ENCODE measurements at places on chromosomes 7 and 10.

- DNase-seq, result no peak
Measured at GRCh38 chr7:11069591-11069990, 95.9 kb downstream of the PHF14 start.

GRCh38 chr7:1742555-1743303 is 72.7 kb downstream of the ELFN1 start:
- no peak for DNase-seq

- DNase-seq, result no peak
Measured at GRCh38 chr10:60343254-60343653, 46.4 kb downstream of the ANK3 start.

DNA sequence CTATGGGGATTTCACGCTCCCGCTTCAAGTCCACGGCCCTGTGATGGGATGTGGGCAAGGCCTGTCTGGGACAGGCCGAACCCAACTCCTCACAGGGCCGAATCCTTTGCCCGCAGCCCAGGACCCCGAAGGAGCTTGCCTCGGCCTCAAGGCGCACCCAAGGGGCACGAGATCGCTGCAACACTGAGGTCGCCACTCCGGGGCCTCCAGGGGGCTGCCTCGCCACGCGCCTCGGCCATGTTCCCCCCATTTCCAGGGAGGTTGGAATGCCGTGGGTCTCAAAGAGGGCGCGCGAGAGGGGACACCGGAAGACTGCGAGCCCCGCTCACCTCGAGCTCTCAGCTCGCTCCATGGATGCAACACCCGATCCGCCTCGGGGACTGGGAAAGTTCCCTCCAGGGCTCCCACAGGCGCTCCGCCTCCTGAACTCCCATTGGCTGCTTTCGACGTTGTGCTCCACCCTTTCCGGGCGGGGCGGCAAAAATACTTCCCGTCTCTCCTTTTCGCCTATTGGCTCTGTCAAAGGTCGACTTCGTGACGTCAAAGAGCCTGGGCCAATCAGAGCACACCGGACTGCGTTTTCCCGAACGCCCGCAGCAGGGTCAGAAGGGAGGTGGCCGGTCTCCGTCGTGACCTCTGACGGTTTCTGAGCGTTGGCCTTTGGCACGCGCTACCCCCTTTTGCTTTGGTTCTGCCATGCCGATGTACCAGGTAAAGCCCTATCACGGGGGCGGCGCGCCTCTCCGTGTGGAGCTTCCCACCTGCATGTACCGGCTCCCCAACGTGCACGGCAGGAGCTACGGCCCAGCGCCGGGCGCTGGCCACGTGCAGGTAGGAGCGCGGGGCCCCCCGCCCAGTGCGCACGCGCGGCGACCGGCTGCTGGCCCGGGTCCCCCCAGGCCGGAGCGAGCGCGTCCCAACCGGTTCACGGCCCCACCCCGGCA is at the start of the genes AIMP2 and PMS2:
AIMP2 (plus strand) TSS at position 605 of the 944 bp plus-strand sequence; CDS start at position 697, 92 bp downstream.
PMS2 (minus strand) TSS at position 382 of the 944 bp plus-strand sequence; CDS start at position 352, 30 bp downstream.
- DNase-seq, result peak; percentile 97

DNA sequence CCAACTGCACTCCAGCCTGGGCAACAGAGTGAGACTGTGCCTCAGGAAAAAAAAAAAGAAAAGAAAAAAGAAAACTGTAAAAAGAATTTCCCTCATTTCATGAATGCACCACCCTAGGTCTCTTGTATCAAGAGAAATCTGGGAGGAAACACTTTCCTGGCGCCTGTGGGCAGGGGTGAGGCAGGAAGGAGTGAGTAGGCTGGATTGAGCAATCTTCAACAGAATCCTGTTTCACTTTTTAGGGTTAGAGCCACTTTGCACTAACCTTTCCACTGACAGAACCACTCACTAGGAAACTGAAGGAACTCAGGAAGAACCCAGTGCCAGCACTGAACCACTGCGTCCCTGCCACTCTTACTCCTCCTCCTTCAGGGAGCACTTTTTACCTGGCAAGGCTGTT is 282.1 kb downstream of the CCDC3 start:
- DNase-seq, result no peak

- no peak for DNase-seq
Measured at GRCh38 chr7:27146491-27147198, 929 bp downstream of the HOXA6 start.

DNA sequence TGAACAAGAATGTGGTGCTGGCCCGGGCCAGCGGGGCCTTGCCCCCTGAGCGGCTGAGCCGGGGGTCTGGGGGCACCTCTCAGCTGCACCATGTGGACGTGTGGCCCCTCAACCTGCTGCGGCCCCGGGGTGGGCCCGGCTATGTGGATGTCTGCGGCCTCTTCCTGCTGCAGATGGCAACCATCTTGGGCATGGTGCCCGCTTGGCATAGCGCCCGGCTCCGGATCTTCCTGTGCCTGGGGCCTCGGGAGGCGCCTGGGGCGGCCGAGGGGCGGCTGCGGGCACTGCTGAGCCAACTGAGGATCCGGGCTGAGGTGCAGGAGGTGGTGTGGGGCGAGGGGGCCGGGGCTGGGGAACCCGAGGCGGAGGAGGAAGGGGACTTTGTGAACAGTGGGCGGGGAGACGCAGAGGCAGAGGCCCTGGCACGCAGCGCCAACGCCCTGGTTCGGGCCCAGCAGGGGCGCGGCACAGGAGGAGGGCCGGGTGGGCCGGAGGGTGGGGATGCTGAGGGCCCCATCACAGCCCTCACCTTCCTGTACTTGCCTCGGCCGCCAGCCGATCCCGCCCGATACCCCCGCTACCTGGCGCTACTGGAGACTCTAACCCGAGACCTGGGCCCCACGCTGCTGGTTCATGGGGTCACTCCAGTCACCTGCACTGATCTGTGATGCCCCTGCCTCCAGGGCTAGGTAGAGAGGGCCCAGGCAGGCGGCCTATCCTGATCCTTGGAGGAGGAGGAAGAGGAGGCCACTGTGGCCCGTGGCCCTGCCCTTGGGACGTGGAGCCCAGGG is 1.1 kb upstream of the TRIP6 start:
- no peak for DNase-seq

DNA sequence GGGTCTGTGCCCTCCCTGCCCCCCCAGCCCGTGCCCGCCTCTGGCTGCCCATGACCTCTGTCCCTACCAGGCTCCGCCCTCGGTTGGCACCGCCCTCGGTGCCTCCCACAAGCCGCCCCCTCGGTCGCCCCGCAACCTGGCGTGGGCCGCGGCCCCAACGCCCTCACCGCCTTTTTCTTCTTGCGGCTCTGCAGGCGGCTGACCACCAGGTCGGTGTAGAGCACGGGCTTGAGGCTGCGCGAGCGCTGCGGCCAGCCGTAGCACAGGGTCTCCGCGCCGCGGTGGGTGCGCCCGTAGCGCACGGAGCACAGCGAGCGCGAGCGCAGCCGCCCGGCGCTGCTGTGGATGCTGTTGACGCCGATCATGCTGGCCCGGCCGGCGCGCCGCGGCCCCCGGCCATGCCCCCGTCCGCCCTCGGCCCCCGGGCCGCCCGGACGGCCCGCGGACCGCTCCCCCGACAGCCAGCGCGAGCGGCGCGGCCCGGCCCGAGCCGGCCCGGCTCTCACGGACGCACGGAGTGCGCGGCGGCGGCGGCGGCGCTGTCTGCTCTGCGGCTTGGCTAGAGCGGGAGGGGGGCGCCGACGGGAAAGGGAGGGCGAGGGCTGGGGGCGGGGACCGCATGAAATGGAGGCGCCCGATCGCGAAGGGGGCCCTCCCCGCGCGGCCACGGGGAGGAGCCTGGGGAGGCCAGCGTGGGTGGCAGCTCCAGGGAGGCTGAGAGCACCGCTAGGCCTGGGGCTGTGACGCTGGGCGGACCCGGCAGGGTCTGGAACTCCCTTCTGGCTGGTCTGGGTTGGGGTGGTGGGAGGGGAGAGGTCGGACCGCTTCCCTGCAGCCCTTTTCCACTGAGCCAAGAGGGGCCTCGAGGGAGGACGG is 9.6 kb downstream of the PSD start:
- no peak for DNase-seq

DNA sequence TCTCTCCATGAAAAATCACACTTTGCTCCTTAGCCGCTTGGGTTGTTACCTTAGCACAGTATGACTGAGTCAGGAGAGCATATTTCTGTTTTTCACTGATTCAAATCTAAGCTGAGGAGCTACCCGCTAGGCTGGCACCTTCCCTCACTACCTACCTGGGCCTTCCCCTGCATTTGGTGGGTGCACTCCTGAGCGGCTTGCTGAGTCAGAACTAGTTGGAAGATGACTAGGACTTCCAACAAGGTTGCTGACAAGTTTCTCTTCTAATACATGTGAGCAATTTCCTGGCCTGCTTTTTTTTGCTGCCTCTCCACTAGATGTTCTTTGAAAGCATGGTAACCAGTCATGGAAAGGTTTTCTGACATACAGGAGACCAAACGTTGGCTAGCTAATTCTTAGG is 43.8 kb upstream of the SEC61G start:
- no peak for DNase-seq

- DNase-seq, result peak; percentile 6
Measured at GRCh38 chr10:69179089-69179742, 818 bp upstream of the SUPV3L1 start.

GRCh38 chr7:26143298-26144048 is 8.5 kb upstream of the NFE2L3 start:
- no peak for DNase-seq

DNA sequence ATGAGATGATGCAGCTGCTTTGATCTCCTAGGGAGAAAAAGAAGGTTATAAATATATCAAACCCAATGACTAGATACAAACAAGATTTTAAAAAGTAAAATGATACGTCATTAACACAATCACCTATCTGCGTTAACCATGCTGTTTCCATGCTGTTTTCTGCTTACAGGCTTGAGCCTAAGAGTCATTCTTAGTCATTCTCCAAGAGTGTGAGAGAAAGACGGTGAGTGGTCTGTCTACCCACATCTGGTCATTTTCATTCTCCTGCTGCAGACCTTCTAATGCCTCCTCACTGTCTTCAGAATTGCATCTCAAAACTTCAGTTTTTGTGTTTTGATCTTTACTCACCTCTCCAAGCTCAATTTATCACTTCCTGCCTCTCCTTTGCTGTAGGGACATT is 98.0 kb upstream of the ELMO1 start:
- DNase-seq, result no peak

GRCh38 chr10:9670911-9671310 is 1346.8 kb upstream of the CELF2 start:
- DNase-seq, result no peak

DNA sequence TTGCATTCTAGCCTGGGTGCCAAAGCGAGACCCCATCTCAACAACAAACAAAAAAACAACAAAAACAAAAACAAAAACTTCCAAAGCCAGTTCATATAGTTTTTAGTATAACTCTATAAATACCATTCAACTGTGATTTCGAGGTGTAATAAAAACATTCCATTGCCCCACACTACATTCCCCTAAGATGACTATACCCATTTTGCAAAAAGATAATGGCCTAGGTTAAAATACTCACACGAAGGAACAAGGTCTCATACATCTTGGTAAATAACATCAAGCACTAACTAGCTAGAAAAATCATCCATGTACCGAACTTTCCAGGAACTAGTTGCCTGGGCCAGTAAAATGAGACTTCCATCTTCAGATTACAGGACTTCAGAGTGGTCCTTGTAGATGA is 55.4 kb downstream of the GLI3 start:
- no peak for DNase-seq

- DNase-seq, result no peak
Measured at GRCh38 chr7:141999058-141999623, 3.5 kb downstream of the MGAM start.

DNA sequence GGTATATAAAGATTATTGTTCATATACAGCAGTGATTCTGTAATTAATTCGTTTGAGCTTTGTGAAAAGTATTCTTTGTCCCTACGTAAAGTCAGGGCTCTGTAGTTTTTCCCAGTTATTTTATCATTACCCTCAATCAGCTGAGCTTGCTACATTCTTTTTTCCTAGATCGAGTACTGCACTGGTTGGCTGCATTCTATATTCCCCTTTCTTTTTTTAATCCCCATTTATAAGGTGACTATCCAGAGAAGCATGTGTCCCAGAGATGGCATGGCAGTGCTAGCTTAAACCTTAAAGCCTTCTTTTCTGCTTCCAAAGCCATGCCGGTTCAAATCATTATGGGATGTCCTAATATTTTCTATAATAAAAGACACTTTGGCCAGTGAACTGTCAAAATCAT is 230.1 kb upstream of the CELF2 start:
- no peak for DNase-seq

DNA sequence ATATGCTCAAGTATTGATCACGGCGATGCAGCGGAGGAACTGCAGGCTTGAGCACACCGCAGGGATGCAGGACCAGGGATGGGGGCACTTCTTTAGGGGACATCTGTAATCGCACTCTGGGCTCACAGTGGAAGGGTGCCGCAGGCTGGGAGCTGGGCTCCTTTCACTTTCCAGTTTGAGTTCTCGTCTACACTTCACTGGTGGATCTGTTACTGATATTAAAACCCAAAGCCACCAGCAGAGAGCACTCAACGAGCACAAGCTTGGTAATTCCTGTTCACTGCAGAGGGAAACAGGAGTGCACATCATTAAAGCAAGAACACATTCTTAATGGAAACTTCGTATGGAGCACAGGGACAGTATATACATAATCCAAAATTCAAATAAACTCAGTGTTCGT is 91.3 kb downstream of the PARD3 start:
- DNase-seq, result no peak

- DNase-seq, result no peak
Measured at GRCh38 chr7:101146-102046, 91.0 kb upstream of the FAM20C start.

Data from stimulated activated effector memory CD8-positive, alpha-beta T cell treated with anti-CD3 and anti-CD28 coated beads, Interleukin-12 subunit alpha, Interleukin-12 subunit beta, amount 100 ng/mL, for 72 hours (primary cell).